ENCODE measurements at places on chromosomes 1 and 21. TPM values are rescaled to one million over a fixed set of nuclear protein-coding genes. Genes with fewer than 3 reads are reported as not detected.

LCE3D gene
- not detected for total RNA-seq

CFAP57 gene
- total RNA-seq, result 1.9 TPM

RGSL1 gene
- total RNA-seq, result not detected

MROH9 gene
- not detected for total RNA-seq

UMODL1 gene
- total RNA-seq, result 0.09 TPM

OR2L13 gene
- total RNA-seq, result 2.6 TPM

GIPC2 gene
- 0.64 TPM for total RNA-seq

EPHB2 gene
- 83.8 TPM for total RNA-seq

FLG2 gene
- not detected for total RNA-seq

SYT14 gene
- total RNA-seq, result 49.5 TPM

PLEKHA6 gene
- total RNA-seq, result 13.6 TPM

APOBEC4 gene
- not detected for total RNA-seq

TMEM125 gene
- 1.3 TPM for total RNA-seq

CD164L2 gene
- not detected for total RNA-seq

CDA gene
- total RNA-seq, result not detected

CYP4Z1 gene
- total RNA-seq, result 1.4 TPM

KLHDC7A gene
- not detected for total RNA-seq

SLAMF9 gene
- total RNA-seq, result not detected

TRIM58 gene
- 6.1 TPM for total RNA-seq

TSPAN1 gene
- 1.00 TPM for total RNA-seq

OR11L1 gene
- not detected for total RNA-seq

MYBPH gene
- not detected for total RNA-seq

All from cerebellum (tissue), 4 donors.